Activated T-helper 2 cell treated with anti-CD3 and anti-CD28 coated beads, Interferon-gamma antibody, Interleukin-2, Interleukin-4, amounts not matched to agents 10 μg/mL and 5 μg/mL and 100 μg/mL, durations not matched to agents 14 hours and 24 hours and 36 hours (primary cell): ENCODE measurements at places on chromosomes 16 and 17. TPM values are rescaled to one million over a fixed set of nuclear protein-coding genes. Genes with fewer than 3 reads are reported as not detected.

GRCh38 chr16:56999409-57000270 is 10.3 kb downstream of the NLRC5 start:
- no peak for DNase-seq
- peaks cover 70% of the 10 kb centered on the region for H3K4me1 ChIP-seq
- H3K27me3 ChIP-seq = no peaks in the 10 kb centered on the region
- peaks cover 79% of the 10 kb centered on the region for H3K36me3 ChIP-seq
- peak overlapping the region; percentile 98 for H3K27ac ChIP-seq

DNA sequence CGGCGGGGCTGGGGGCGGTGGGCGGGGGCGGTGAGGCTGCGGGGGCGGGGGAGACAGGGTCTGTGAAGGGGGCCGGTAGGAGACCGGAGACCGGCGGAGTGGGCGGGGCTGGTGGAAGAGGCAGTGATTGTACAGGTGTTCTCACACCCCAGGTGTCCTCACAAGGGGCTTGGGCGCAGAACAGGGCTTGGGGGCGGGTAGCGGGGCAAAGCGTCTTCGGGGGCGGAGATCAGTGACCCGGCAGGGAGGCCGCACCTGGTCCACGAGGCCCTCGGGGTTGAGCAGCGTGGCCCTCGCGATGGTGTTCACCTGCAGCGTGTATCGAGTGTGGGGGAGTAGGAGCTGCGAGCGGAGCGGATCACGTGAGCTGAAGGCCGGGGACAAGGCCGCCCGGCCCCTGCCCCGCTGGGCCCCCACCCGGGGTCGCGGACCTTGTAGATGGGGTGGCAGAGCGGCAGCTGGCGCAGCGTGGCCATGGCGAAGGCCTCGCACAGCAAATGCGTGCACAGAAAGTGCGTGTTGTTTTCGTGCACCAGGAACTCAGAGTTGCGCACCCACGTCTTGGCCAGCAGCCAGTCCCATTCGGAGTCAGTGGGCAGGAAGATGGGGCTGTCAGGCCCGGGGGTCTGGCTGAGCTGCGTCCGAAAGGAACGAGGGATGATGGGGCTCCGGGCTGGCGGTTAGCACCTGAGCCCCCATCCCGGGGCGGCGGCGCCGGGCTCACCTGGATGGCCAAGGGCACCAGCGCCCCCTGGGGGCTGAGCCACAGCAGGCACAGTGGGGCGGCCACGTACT is 8.5 kb downstream of the ALOXE3 start:
- H3K36me3 ChIP-seq = no peaks in the 10 kb centered on the region
- H3K27me3 ChIP-seq = peaks cover 33% of the 10 kb centered on the region
- peak; percentile 64 for DNase-seq

GRCh38 chr16:58413359-58413758 is 21.1 kb downstream of the GINS3 start:
- DNase-seq = no peak
- H3K27ac ChIP-seq = no peak overlapping the region
- no peaks in the 10 kb centered on the region for H3K4me1 ChIP-seq
- H3K27me3 ChIP-seq = peaks cover 2% of the 10 kb centered on the region

DNA sequence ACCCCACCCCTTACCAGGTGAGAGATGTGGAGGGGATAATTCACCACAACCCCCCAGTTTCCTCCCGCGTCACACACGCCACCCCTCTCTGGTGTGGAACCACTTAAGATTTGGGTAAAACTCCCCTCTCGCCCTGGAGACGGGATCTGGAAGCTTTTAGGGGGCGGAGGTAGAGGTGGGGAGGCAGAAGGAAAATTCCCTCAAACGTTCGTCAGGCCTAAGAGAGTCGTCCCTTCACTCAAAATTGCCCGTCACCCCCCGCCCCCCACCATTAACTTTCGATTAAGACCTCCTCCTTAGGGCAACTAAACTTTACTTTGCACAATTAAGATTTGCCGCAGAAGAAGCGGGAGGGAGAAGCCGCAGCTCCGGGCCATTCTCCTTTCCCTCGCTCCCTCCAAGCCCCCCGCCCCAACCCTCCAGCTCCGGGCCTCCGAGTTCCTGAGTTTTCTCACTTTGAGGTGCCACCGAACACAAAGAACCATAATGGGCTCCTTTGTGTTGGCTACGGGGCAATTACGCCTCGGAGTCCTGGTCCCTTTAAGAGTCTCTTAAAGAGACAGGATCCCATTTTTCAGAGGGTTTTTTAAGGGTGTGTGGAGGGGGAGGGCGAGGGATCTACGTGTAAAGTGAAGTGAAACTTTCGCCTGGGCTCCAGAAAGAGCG is 985 bp upstream of the FZD2 start:
- H3K36me3 ChIP-seq = peaks cover 2% of the 10 kb centered on the region
- H3K27me3 ChIP-seq = peaks cover 67% of the 10 kb centered on the region
- peak overlapping the region; percentile 82 for H3K4me3 ChIP-seq
- no peak for DNase-seq
- H3K27ac ChIP-seq = no peak overlapping the region

GRCh38 chr17:58184986-58185761 is 7.4 kb upstream of the EPX start:
- H3K4me3 ChIP-seq = no peak overlapping the region
- no peak for DNase-seq
- H3K4me1 ChIP-seq = no peaks in the 10 kb centered on the region

- H3K27ac ChIP-seq = no peak overlapping the region
- peaks cover 8% of the 10 kb centered on the region for H3K4me1 ChIP-seq
- H3K4me3 ChIP-seq = peak overlapping the region; percentile 15
- DNase-seq = peak; percentile 50
- peaks cover 37% of the 10 kb centered on the region for H3K27me3 ChIP-seq
Measured at GRCh38 chr16:22948603-22949368, 134.8 kb downstream of the HS3ST2 start.

- H3K4me1 ChIP-seq = no peaks in the 10 kb centered on the region
- H3K27ac ChIP-seq = no peak overlapping the region
- DNase-seq = no peak
- H3K27me3 ChIP-seq = no peaks in the 10 kb centered on the region
- no peak overlapping the region for H3K4me3 ChIP-seq
Measured at GRCh38 chr16:15736529-15736928, 86.5 kb downstream of the NDE1 start.

DNA sequence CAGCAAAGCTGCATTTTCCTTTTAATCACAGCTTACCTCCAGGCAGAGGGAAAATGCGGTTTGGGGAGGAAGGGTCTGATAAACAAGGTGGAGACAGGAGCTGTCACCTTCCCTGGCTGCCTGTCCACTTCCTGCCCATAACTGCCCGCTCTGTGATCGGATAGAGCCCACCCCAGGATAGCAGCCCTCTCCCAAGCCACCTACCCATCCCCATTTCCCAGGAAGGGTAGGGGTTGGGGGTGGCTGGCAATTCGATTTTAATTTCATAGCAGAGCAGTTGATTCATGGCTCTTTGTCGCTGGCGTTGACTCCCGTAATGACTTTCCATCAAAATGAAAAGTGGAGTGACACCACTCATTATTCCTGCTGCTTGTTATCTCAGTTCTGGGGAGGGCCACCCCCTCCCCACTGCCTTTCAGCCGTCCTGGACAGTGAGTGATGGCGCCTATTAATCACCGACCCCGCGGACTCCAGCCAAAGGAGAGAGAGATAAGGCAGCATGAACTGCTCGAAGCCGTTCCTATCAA is 11.2 kb downstream of the CDK5RAP3 start:
- no peak overlapping the region for H3K27ac ChIP-seq
- H3K27me3 ChIP-seq = no peaks in the 10 kb centered on the region
- no peak overlapping the region for H3K4me3 ChIP-seq

GRCh38 chr16:72922714-72923113 is 125.2 kb downstream of the ZFHX3 start:
- peak overlapping the region; percentile 14 for H3K27ac ChIP-seq
- H3K4me3 ChIP-seq = no peak overlapping the region
- H3K27me3 ChIP-seq = no peaks in the 10 kb centered on the region
- no peaks in the 10 kb centered on the region for H3K36me3 ChIP-seq
- DNase-seq = no peak

DNA sequence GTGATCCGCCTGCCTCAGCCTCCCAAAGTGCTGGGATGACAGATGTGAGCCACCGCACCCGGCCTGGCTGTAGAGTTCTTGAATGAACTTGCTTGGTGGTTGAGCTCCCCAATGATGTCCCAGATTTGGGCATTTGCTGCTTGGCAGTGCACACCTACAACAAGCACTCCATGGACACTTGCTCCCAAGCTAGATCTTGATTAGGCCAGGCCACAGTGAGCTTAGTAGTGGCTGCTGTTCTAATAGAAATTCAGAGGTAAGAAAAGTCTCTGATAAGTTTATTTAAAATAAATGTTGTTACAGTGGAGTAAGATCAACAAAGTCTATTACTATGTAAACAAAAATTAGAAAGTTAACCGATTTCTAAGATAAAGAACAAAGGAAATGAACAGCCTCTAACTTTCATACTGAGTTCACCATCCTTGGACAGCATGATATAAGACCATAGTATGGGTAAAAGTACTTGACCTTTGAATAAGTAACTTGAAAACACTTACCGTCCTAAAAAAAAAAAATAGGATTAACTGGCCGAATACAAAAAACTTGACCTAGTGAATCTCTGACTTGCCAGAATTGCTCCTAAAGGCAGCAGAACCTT is 951 bp downstream of the TMED6 start:
- H3K4me1 ChIP-seq = peaks cover 5% of the 10 kb centered on the region
- no peaks in the 10 kb centered on the region for H3K27me3 ChIP-seq
- H3K36me3 ChIP-seq = peaks cover 25% of the 10 kb centered on the region
- no peak for DNase-seq
- no peak overlapping the region for H3K27ac ChIP-seq

GRCh38 chr16:68351991-68352431 is 41.2 kb downstream of the PRMT7 start:
- H3K4me1 ChIP-seq = peaks cover 21% of the 10 kb centered on the region
- no peak overlapping the region for H3K27ac ChIP-seq
- H3K36me3 ChIP-seq = peaks cover 85% of the 10 kb centered on the region
- peaks cover 2% of the 10 kb centered on the region for H3K27me3 ChIP-seq
- DNase-seq = no peak

DNA sequence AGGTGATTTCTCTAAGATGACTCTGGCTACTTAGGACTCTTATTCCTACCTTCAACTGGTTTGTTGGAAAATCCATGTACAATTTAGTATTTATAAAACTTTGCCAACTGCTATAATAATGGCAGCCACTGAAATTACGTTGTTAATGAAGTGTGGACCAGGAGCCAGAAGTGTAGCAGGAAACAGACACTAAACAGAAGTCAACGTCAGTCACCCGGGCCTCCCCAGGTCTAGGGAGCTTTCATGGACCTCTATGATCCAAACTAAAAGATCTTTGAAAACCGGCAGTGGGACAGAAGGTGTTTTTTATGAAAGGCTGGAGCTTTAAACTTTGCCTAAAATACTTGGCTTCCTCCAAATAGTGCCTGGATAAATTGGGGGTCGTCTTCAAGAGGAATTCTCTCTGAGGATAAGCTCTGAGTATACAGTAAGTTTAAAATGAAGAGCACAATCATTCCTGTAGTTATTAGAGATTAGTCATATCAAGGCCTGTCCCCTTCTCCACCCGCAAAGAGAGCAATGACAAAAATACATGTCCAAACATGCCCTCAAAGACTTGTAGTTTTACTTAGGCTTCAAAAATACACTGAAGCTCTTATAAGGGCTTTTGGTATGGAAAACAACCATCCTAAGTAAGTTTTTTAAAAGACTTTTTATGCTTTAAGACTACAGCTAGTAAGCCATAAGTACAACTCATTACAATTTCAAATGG is 34.6 kb downstream of the DCUN1D3 start:
- DNase-seq = no peak
- no peaks in the 10 kb centered on the region for H3K27me3 ChIP-seq
- no peak overlapping the region for H3K4me3 ChIP-seq
- peak overlapping the region; percentile 70 for H3K27ac ChIP-seq
- peaks cover 62% of the 10 kb centered on the region for H3K36me3 ChIP-seq

- H3K27me3 ChIP-seq = no peaks in the 10 kb centered on the region
- no peak for DNase-seq
- H3K36me3 ChIP-seq = peaks cover 83% of the 10 kb centered on the region
- H3K4me3 ChIP-seq = no peak overlapping the region
Measured at GRCh38 chr16:23485257-23485614, 25.1 kb downstream of the GGA2 start.

GRCh38 chr16:11562411-11562810 is 24.3 kb downstream of the LITAF start:
- peaks cover 47% of the 10 kb centered on the region for H3K4me1 ChIP-seq
- no peak overlapping the region for H3K27ac ChIP-seq
- DNase-seq = no peak
- H3K27me3 ChIP-seq = no peaks in the 10 kb centered on the region
- H3K36me3 ChIP-seq = peaks cover 46% of the 10 kb centered on the region
- no peak overlapping the region for H3K4me3 ChIP-seq

- peaks cover 3% of the 10 kb centered on the region for H3K27me3 ChIP-seq
- peaks cover 2% of the 10 kb centered on the region for H3K4me1 ChIP-seq
- no peak overlapping the region for H3K4me3 ChIP-seq
- H3K27ac ChIP-seq = no peak overlapping the region
- no peak for DNase-seq
- H3K36me3 ChIP-seq = no peaks in the 10 kb centered on the region
Measured at GRCh38 chr17:10130677-10131076, 67.7 kb downstream of the GAS7 start.

GRCh38 chr16:4617880-4618279 is 3.2 kb upstream of the UBALD1 start:
- DNase-seq = no peak
- H3K27ac ChIP-seq = no peak overlapping the region
- no peaks in the 10 kb centered on the region for H3K27me3 ChIP-seq
- H3K4me3 ChIP-seq = peak overlapping the region; percentile 39
- no peaks in the 10 kb centered on the region for H3K36me3 ChIP-seq

DNA sequence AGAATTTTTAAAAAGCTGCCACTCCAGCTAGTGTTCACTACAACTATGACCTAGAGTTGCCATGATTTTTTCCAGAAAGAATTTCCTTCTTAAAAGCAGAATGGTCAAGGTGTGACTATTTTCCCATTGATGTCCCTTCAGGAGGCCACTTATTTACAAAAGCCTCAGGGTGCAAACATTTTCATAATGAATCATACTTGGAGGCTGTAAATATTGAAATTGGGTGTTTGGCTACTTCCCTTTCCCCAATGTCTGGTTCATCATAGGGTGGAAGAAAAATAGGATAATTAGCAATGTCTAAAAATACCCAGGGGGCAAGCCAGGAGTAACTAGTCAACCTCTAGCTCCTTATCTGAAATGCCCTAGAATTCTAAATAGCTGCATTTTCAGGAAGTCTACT is 18.8 kb downstream of the AXIN2 start:
- H3K27me3 ChIP-seq = peaks cover 1% of the 10 kb centered on the region
- H3K27ac ChIP-seq = no peak overlapping the region
- H3K36me3 ChIP-seq = peaks cover 32% of the 10 kb centered on the region
- peaks cover 6% of the 10 kb centered on the region for H3K4me1 ChIP-seq
- H3K4me3 ChIP-seq = no peak overlapping the region
- DNase-seq = no peak

- H3K4me1 ChIP-seq = peaks cover 2% of the 10 kb centered on the region
- no peak overlapping the region for H3K27ac ChIP-seq
- DNase-seq = no peak
- H3K4me3 ChIP-seq = no peak overlapping the region
- peaks cover 31% of the 10 kb centered on the region for H3K27me3 ChIP-seq
- H3K36me3 ChIP-seq = no peaks in the 10 kb centered on the region
Measured at GRCh38 chr16:85461814-85462713, 151.1 kb upstream of the GSE1 start.

- DNase-seq = no peak
- no peak overlapping the region for H3K4me3 ChIP-seq
- peaks cover under 1% of the 10 kb centered on the region for H3K27me3 ChIP-seq
Measured at GRCh38 chr16:74713325-74713724, 12.7 kb upstream of the MLKL start.

The CD7 gene
- total RNA-seq = 345 and 351 TPM in 2 replicates

The RUNDC3A gene
- total RNA-seq = 0.16 and 0.18 TPM in 2 replicates

The C17orf75 gene
- 25.6 and 32.8 TPM in 2 replicates for total RNA-seq
